ENCODE measurements at places on chromosomes 7 and 10.

DNA sequence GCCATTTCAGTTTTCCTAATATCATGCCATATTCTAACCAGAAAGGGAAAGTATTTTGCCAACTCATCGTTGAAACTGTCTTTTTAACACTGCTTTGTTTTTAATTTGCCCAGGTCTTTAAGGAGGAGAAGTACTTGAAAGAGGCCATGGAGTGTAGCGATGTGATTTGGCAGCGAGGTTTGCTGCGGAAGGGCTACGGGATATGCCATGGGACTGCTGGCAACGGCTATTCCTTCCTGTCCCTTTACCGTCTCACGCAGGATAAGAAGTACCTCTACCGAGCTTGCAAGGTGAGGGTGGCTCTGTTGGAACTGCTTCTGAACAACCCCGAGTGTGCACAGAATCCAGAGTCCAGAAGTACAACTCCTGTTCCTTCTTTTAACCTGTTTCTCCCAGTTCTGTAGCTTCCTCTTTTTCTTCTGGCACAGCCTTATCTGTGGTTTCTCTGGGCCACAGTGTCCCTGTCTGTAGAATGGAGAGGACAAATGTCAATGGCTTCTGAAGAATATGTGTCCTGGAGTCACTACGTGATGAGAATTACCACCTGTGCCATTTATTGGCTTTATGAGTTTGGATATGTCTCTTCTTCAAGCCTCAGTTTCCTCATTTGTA, 60.1 kb downstream of the LANCL2 start:
- no peak for DNase-seq

GRCh38 chr10:46255801-46256747, 30.7 kb upstream of the ANTXRL start:
- DNase-seq: peak; percentile 35

GRCh38 chr7:81031243-81031642, 112.4 kb upstream of the SEMA3C start:
- no peak for DNase-seq

- no peak for DNase-seq
These were observed 146.0 kb downstream of the TNS3 start for GRCh38 chr7:47435889-47436312.

GRCh38 chr10:89466599-89467035, 52.2 kb downstream of the IFIT5 start:
- DNase-seq: no peak

DNA sequence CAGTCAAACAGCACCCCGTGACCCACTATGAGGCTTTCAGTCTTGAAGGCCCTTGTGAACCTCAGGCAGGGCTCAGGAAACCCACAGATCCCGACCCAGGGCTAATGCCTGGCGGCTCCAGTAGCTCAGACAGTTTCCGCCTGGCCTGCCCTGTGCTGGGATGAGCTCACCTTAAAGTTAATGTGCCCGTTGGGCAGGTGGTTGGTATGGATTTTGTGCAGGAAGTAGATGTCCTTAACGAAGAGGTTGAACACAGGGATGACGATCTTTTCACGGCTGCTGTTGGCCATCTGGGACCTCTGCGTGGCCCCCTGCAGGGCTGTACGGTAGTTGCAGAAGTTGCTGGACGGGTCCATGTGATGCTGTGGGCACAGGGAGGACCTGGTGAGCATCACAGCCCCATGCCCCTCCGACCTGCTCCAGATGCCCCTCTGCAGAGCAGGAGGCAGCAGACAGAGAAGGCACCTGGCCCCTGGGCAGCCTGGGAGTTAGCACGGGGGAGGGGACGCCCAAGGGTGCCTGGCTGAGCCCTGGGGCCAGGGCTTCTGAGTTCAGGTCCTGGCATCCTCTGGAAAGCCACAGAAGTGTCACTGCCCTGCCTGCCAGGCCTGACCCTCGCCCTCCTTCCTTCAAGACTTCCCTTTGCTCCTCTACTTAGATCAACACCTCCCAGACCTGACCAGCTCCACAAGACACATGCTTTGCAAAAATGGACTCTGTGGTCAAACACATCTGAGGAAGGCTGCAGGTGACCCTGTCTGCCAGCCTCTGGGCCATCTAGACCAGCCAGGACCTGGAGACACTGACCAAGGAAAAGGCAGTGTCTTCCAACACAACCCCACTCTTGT, 59.8 kb downstream of the CSGALNACT2 start:
- no peak for DNase-seq

GRCh38 chr10:112775892-112776674, 174.0 kb upstream of the TCF7L2 start:
- no peak for DNase-seq

DNA sequence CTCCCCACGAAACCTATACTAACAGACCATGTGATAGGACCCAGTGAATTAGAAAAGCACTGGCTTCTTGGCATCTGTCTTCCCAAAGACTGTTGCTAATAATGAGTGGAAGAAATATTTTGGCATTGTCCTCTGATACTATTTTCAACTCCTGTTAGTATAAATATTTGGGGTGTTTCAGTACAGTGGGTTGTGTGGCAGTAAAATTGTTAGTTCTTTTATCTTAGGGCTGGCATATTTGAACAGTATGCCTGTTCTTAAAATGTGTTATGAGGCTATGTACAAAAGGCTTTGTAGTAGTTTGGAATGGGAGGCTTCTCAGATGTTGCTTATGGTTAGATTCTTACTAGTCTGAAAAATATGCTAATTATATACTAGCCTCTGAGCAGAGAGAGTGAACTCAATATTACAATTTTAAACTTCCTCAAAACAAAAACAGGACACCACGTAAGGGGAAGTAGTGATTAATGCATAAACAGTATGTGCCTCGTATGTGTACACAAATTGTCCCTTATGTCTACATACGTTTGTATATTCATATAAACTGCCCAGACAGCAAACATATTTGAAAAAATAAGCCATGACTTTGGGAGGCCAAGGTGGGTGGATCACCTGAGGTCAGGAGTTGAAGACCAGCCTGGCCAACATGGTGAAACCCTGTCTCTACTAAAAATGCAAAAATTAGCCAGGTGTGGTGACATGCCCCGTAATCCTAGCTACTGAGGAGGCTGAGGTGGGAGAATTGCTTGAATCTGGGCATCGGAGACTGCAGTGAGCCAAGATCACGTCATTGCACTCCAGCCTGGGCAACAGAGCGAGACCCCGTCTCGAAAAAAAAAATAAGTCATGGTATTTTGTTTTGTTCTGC, 115.4 kb downstream of the ARID5B start:
- no peak for DNase-seq

DNA sequence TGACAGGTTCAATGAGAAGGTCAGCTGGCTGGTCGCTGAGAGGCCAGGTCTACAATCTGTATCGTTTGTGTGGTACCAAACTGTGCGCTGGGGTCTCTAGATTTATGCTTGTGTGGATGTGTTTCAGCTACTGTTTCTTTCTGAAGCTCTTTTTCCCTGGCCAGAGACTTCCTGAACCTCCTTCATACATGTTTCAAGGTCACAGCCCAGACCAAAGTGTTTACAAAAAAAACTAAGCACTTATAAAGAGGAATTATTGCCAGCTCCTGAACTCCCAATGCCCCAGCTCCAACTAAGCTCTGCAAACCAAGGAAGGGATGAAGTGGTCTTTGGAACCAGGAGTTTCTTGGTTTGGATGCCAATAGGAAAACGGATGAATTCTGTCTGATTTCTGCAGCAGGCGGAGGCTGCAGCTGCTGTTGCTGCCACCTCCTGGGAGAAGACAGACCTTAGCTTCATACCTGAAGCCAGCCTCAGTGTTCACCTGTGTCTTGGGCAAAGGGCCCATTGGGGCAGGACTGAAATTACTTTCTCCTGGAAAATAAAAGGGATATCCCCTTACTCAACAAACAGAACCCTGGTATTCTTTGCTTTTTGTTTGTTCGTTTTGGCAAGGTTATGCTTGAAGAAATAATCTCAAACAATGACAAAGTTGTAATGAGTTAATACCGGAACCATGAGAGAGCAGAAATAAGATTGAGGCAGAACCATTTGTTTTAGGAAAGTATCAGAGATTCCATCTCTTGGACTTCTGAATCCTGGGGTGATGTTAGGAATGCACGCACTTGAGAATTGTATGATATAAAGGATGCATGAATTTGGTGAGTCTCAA, 24.6 kb upstream of the MKLN1 start:
- no peak for DNase-seq

GRCh38 chr7:113200281-113200680, 81.9 kb upstream of the SMIM30 start:
- DNase-seq: no peak

DNA sequence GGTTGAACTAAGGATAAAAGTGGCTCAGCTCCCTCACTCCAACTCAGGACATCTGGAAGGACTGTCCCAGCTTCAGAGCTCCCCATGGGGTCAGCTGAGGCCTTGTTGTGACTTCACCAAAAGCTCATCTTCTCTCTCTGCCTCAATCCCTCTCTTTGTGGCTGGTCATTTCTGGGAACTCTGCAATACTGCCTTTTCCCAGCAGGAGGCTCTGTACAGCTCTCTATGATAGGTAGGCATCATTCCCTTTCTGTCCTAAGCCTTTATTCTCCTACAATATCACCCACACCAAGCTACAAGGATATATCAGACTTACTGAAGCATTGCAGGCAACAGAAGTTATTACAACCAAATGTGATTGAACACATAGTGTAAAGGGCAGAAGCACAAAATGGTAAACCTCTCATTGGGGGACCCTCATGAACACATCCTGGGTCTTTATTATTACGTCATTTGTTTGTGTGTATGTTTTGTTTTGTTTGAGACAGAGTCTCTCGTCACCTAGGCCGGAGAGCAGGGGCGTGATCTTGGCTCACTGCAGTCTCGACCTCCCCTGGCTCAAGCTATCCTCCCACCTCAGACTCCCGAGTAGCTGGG, 36.7 kb upstream of the PRPS1L1 start:
- DNase-seq: no peak

Measured in effector CD4-positive, alpha-beta T cell (primary cell).